ENCODE measurements at places on chromosomes 12 and 14.

DNA sequence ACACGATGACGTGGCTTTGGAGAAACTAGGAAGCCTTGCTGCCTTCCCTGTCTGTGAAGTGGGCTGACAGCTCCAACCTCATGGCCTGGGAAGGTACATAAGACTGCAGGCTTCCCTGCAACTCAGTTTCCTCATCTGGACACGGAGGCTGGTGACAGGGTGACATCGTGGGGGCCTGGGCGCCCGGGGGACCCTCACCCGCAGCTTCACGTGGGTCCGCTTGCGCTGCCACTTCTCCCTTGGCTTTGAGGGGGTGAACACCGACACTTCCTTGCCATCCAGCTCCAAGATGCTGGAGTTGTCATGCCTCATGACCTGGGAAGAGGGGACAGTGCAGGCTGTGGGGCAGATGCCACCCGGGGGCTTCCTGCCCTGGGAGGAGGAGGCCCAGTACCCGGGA lies 7.6 kb downstream of the ARL6IP4 start:
- DNase-seq = no peak

DNA sequence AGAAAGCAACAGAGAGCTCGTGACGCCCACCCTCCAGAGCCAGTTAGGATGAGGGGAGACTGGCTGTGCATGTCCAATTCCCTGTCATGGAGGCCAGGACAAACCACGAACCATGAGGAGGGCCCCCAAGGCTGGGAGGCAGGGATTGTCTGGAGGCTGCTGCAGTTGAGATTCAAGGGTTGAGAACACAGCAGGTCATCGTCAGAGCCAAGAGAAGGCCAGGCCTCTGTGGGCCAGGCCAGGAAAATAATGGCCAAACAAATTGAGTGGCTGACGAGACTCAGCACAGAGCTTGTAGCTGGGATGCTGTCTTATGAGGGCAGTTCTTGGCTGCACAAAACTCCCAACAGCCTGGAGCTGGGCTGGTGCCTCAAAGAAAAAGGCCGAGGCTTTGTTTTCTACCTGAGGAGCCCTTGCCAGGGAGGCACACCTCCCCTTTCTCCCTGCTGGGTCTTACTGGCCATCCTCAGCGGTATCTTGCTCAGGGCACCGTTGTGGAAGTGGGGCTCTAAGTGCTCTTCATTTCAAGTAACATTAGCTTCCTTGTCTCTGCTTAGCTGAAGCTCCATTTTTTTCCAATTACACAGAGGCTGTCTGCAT lies 665.9 kb downstream of the BCL11B start:
- no peak for DNase-seq

DNA sequence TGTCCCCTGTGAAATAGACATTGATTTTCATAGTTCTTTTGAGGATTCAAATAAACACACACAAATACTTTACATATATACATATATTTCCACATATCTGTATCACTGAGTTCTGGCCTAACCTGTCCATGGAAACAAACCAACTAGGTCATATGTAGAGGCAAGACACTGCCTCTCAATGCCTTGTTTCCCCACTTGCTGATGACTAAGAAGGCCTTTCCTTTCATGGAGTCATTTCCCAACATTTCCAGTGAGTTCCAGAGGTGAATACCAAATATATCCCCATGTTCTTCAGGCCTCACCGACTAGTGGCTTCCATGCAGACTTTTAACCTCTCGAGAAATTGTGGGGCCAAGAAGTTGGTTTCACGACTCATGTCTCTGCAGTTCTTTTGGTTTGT lies 120.8 kb downstream of the DNAI7 start:
- no peak for DNase-seq

GRCh38 chr12:98745578-98746391 lies 100.7 kb downstream of the APAF1 start:
- no peak for DNase-seq

DNA sequence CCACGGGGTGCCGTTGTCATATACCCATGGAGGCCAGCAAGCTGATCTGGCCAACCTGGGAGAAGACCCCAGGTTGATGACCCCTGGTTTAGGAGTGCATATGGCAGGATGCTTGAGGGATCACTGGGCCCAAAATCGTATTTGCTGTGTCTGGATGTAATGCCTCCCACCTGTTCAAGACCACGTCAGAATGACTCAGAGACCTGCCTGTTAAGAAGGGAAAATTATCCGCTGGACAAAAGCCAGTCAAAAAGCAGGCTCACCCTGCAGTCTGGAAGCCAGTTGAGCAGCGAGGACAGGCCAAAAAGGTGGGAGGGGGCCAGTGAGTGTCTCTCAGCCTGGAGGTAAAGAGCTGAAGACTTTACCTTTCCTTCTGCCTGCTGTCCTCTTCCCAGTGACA lies 449.2 kb downstream of the DPF3 start:
- no peak for DNase-seq

DNA sequence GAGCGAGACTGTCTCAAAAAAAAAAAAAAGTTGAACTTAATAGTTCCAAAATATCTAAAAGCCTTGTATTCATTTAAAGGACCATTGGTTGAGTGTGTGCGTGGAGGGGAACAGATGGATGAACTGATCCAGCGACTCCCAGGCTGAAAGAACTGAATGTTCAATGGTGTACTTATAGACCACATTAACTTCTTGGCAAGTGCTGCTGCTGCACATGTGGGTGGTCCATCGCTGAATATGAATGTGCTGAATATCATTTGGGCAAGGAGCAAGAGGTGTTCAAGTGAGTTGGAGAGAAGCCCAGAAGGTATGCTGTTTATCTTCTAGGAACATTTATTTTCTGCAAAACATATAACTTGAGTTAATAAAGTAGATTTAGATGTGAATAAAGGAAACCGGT lies 289.0 kb upstream of the RPL10L start:
- no peak for DNase-seq

GRCh38 chr12:21073822-21074460 lies 57.1 kb upstream of the SLCO1B1 start:
- no peak for DNase-seq

- DNase-seq = no peak
Measured at GRCh38 chr12:51821440-51822260, 26.9 kb downstream of the FIGNL2 start.

- no peak for DNase-seq
Measured at GRCh38 chr14:24875991-24876878, 173.7 kb downstream of the STXBP6 start.

DNA sequence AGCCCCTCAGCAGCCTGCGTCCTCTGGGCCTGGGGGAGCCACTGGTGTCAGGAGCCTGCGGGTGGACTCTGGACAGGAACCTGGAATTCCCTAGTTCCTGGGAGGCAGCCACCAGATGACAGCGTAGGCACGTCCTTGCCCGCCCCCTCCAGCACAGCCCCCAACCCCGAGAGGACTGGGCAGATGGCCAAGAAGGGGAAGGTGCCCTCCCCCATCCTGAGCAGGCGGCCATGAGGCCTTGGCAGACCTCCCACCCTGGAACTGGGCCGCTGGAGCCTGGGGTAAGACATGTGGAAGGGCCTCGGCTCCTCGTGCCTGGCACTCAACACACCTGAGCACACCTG lies 60.4 kb upstream of the FBRSL1 start:
- no peak for DNase-seq

- no peak for DNase-seq
Measured at GRCh38 chr14:62739647-62740046, 305.6 kb downstream of the KCNH5 start.

DNA sequence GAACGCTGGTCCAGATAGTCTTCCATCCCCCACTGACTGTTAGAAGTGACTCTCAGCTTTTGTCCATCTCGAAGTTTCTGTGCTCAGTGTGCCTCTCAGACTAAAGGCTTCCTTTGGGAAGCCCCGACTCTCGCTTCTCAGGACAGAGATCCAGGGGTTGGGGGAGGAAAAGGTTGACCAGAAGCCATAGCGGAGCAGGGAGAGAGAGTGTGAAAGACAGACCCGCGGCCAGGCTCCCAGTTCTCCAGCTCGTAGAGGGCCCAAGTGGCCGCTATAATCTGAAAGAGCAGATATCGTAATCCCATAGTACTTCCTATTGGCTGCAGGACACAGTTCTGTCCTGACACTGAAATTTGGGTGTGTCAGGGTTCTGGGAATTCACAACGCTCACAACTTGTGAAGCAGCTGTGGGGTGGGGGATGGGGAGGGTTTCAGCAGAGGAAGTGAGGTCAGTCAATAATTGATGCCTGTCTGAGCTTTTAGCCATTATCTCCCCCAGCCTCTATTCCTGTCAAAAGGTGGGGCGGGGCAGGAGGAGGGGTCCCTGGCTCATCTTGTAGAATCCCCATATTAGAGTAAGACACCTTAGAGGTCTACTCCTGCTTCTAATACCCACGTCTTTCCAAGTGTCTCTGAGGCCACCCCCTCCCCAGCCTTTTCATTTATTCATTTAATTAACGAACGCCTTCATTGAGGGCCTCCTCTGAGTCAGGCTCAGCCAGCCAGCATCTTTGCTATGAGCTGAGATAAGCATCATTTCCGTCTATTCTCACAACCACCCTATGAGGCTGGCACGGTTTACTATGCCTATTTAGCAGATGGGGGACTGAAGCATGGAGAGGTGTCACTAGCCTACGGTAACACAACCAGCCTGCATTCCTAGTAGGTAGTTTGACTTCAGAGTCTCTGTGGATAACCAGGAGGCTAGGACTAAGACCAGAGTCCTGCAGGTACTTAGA lies 1.6 kb upstream of the ACVRL1 start:
- no peak for DNase-seq

DNA sequence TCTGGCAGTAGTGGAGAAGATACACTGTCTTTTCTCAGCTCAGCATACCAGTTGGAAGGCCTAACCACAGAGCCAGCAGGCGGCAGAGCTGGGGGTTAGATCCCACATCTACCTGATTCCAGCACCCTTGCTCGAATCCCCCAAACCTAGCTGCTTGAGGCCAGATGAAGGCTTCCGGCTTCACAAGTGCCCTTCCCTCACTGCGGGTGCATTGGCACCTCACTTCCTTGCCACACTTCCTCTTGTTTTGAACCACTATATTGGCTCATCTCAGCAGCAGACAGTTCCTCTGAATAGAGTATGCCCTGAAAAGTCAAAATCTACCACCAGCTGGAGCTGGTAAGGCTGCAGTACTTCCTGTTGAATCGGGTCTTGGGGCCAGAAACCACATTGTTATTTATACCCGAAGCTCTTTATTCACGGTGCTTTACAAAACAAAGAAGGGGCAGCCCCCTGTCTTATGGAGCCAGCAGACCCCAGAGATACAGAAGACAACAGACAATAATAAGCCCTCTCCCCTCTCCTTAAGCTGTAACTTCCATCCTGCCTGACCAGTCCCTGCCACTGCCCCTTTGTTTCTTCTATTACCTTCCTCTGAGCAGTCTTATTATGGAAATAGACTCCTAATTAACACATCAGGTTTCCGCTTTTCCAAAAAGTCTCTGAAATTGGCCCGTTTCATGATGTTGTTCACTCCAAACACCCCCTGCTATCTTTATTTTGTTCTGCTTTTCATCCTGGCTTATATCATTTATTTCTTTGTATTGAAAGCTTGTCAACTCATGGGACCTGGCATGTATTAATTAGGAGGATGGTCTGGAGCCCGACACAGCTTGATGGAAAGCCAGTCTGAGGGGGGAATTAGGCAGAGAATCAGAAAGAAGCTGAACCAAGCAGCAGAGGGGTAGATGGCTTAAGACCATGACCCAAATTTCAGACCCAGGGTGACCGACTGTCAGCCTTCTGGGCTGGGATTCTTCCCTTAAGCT lies 233.5 kb downstream of the EFCAB11 start:
- DNase-seq = no peak

GRCh38 chr14:82441270-82441669 lies 907.6 kb upstream of the SEL1L start:
- DNase-seq = no peak

- no peak for DNase-seq
Measured at GRCh38 chr12:120725151-120725658, 421 bp upstream of the ACADS start.

GRCh38 chr14:43418324-43418723 lies 1088.8 kb downstream of the FSCB start:
- DNase-seq = no peak

GRCh38 chr14:68958553-68958952 lies 20.5 kb downstream of the ACTN1 start:
- DNase-seq = no peak

DNA sequence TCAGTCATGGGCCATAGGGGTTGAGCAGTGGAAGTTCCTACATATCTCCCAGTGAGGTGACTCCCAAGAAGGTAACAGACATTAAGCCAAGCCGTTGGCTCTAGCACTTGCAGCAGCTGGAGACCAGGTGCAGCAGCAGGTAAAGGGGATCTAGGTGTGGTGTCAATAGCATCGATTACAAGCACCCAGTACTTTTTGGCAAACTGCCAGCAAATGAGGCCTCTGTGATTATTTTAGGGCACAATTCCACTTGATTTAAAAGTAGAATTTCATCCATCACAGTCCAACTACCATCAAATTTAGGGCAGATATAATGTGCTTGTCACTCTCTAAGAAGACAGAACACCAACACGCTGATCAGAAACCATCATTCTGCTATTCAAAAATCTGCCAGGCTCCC lies 224.1 kb upstream of the EGLN3 start:
- no peak for DNase-seq

GRCh38 chr14:92207012-92207927 lies 85.5 kb downstream of the CPSF2 start:
- DNase-seq = no peak

- DNase-seq = no peak
Measured at GRCh38 chr12:122788387-122788786, 14.0 kb downstream of the CCDC62 start.

DNA sequence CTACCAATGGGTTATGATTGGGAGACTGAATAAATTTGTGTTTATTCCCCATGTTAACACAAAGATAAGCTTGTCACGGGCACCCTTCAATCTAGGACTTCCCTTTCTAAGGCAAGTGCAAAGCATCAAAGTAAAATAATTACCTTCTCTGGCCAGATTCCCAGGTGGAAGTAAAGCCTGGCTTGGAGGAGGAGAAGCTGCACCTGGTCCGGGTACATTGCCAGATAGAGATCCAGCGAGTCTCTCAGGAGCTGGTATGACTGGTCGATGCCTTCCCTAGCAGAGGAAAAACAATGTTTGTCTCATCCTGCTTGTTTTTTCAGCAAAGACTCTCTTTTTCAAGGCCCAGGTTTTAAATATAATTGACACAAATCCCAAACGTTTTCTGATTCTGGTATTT lies 24.9 kb downstream of the FBXO21 start:
- DNase-seq = no peak

DNA sequence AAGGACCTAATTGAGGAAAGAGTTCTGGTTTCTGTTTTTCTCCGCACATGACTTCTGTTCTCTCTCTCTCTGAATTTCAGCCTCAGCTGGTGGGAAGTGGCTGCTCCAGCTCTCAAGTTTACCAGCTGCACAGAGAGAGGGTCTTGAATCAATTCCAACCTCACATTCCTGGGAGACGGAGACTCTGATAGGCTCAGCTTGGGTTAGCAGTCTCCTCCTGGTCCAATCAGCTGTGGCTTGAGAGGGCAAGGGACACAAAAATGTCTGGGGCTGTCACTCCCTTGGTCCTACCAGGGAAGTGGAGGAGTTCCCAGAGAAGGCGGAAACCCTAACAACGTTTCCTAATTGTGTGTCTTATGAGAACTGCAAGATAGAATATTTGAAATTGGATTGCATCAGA lies 7.0 kb downstream of the CCDC63 start:
- no peak for DNase-seq

GRCh38 chr14:99441918-99442317 lies 38.7 kb downstream of the SETD3 start:
- no peak for DNase-seq

- no peak for DNase-seq
Measured at GRCh38 chr12:28800129-28800528, 348.9 kb upstream of the FAR2 start.

GRCh38 chr14:93126111-93126510 lies 10.4 kb upstream of the ITPK1 start:
- no peak for DNase-seq

GRCh38 chr12:46553911-46554310 lies 181.3 kb upstream of the SLC38A2 start:
- DNase-seq = no peak
